Stimulated activated CD4-positive, alpha-beta T cell treated with anti-CD3 and anti-CD28 coated beads, TNF-alpha, amount 100 ng/mL, for 1 hour (primary cell): ENCODE measurements at places on chromosomes 1 and 21.

GRCh38 chr1:67489643-67490042 is 59.4 kb upstream of the SERBP1 start:
- DNase-seq = no peak

- DNase-seq = no peak
These were observed 140.2 kb upstream of the SGIP1 start for GRCh38 chr1:66393586-66394287.

GRCh38 chr1:150008699-150009098 is 1.8 kb downstream of the OTUD7B start:
- DNase-seq = no peak

GRCh38 chr1:87155648-87156047 is 173.0 kb upstream of the LMO4 start:
- DNase-seq = no peak

DNA sequence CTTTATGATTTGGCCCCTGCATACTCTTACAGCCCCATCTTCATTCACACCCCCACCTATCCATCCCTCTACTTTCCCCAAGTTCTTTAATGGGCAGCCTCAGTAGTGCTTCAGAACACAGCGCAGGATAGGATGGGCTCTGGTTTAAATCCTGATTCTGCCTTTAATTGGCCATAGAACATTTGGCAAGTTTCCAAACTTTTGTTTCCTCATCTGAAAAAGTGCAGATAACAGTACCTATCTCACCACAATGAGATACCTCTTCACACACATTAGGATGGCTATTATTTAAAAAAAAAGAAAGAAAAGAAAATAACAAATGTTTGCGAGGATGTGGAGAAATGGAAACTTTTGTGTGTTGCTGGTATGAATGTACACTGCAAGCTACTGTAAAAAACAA is 142.5 kb upstream of the VANGL1 start:
- DNase-seq = no peak

DNA sequence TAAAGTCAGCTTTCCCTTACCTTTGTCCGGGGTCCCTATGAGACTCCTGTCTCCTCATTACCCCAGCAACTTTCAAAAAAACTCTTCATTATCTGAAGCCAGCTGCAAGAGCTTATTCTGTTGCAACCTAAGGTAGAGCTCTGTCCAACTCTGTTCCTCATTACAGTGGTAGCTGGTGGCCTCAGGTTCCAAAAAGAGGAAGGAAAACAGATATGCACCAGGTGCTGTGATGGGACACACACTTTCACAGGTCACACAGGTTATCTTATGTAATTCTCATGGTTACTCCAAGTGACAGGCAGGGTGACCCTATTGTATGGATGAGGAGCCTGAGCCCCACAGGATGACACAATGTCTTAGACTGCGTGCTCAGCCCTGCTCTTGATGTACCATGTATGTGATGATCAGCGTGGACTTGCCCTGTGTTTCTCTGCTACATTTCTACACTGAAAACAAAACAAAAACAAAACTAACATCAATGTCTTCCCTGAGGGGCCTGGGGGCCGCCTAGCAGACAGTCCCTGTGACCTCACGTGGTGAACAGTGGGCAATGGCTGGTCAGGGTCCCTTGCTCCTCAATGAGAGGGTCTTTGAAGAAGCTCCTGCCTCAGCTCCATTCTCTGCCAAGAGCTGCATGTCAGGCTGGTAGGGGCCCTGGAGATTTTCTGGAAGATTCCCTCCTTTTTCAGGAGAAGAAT is 9.7 kb upstream of the TENT5C start:
- DNase-seq = no peak

DNA sequence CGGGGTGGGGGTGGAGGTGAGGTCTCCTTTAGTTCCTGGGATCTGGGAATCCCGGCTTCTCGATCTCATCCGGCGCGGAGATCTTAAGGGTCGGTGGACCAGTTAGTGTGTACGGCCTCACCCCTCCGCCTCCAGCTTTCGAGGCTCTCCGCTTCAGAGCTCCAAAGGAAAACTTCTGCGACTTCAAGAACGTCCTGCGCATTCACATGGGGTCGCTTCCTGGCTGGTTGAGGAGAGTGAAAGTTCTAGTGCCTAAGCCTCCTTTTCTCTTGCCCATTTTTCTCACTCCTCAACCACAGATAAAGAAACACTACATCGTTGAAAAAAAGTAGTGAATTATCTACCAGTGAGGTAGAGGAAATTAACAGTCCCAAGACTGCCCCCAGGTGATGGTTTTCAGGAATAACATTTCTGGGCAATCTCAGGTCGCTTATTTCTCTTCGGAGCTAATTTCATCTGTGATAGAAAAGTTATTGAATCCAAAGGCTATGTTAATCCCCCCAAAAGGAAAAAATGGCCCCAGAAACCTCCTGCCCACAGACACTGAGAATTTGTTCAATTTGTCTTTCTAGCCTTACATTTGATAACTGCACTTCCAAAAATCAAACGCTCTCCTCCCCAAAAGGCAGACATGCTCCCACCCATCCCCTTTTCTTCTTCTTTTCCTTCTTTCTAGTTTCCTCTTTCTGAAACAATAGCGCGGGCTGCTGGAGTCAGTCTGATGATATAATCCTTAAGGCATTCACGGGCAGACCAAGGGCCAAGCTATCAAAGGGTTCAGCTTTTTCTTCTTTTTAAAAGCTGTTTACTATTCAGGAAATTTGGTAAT is 20.6 kb upstream of the TBX15 start:
- no peak for DNase-seq

GRCh38 chr1:197027359-197027758 is 39.7 kb downstream of the F13B start:
- no peak for DNase-seq

DNA sequence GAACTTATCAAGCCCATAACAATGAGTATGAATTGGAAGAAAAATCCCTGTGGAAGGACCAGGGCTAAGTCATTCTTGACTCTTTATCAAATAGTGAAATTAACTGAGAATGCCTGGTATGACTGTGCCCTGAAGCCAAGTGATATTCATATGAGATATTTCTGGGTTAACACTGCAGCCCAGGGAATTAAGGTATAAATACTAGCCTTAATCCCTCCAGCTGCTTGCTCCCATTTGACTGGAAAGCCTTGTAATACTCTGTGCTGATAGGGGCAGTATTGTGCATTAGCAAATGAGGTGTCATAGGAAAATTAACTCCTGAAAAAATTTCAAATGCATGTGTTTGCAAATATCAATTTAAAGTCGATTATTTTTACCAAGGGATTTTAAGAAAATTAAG is 568.8 kb downstream of the LMO4 start:
- no peak for DNase-seq

DNA sequence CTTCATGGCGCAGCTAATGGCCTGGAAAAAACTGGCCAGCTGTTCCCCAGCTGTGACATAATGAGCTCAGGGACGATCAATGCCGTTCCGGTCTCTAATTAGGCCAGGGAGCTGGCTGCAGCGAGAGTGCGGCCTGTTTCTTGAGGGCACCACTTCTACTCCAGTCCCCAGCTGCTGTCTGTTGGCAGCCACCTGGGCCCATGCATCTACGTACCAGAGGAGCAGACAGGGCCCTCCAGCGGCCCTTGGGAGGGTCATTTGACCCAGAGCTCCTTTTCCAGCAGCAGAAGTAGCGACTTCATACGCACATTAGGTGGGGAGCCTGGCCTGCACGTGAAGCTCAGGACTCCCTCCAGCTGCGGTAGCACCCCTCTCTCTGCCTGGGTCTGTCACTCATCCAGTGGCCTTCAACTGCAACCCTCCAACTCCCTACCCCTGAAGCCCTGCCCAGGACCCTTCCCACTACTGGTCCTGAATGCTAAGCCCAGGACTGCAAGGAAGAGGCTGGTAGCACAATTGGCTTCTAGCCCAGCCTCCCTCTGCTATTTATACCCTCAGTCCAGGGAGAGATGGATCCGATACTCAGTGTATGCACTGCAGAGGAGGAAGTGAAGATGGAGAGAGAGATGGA is 9.1 kb upstream of the GPR61 start:
- no peak for DNase-seq

- DNase-seq = no peak
These were observed 101.9 kb downstream of the PLPP3 start for GRCh38 chr1:56477164-56478111.

DNA sequence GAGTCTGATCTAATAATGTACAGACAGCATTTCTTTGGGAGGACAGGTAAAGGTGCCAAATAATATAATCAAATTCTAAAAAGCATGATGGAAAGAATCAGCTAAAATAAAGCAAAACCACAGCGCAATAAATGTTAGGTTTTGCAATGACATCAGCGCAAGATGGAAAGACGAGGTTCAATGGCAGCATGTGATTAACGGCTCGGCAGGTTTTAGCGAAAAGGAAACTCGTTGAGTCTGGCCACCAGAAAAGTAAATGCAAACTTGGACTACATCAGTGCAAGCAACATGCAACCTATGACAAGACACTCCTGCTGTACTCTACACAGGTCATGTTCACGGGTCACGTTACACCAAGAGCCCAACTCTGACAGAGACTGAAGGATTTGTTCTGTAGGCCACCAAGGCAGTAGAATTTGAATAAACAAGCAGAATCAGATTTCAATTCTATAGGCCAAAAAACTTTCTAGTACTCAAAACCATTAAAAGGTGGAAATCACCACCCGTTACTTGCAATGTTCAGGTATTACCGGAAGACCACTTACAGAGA is 4.5 kb downstream of the SIPA1L2 start:
- DNase-seq = no peak

DNA sequence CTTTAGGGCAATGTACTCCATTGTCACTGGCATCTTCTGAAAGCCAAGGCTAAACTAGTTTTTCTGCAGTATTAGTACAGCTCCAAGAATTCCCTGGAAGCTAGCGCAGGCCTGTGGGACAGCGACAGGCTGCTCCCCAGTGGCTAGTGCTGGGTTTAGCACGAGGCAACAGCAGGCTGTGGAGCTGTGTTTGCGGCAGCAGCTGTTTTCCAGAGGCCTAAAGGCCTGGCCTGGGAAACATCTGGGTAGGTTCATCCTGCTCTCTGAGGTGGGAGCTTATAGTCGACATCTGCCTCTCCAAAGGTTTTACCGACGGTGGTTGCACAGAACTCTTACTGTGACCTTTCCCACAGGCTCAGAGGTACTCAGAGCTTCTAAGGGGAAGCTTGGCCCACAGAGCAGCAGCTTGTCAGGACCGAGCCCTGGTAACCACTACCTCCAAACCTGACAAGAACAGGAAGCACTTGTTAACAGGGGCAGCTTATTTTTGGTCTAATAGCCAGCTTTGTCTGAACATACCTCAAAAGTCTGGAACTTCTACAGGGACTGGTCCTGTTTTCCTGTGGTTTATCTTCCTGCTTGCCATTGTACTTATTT is 17.2 kb downstream of the CC2D1B start:
- no peak for DNase-seq

DNA sequence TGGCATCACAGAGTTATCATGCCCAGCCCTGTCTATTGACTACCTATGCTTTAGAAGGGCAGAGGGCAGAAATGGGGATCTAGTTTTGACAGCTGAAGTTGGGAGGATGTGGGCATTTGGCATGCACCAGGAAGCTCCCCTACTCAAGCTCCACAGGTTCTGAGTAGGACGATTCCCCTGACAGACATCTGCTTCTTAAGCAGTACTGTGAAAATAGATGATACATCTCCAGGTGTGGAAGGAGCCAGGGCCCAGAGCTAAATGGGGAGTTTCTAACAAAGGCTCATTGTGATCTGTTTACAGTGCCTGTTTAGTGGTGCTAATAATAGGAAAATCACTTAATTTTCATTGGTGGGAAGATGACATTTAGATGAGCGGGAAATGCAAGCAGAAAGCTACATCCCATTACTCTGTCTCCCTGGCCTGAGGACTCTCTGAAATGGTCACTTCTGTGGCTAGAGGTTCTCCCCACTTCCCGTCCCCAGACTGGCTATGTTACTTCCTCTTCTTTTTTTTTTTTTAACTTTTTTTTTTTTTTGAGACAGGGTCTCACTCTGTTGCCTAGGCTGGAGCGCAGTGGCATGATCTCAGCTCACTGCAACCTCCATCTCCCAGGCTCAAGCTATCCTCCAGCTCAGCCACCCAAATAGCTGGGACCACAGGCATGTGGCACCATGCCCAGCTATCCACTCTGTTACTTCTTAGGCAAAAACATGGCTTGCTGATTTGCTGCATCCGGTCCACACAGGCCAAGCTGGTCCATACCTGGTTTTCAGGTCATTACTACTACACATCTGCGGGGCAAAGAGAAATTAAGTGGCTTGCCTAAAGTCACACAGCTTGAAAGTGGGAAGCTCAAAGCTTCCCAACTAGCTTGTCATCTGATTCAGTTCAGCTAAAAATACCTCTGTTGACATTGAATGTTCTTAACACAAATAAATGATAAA is 23.2 kb upstream of the CNIH3 start:
- no peak for DNase-seq

DNA sequence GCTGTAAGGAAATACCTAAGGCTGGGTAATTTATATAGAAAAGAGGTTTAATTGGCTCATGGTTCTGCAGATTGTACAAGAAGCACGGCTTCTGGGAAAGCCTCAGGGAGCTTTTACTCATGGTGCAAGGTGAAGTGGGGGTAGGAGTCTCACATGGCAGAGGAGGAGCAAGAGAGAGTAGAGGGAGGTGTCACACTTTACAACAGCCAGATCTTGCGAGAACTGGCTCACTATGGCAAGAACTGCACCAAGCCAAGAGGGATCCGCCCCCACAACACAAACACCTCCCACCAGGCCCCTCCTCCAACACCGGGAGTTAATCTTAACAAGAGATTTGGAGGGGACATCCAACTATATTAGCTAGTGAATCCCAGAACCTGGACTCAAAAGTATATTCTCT is 135.4 kb upstream of the SOD1 start:
- DNase-seq = no peak

- DNase-seq = no peak
These were observed 52.3 kb upstream of the RAP1GAP start for GRCh38 chr1:21721295-21721985.

DNA sequence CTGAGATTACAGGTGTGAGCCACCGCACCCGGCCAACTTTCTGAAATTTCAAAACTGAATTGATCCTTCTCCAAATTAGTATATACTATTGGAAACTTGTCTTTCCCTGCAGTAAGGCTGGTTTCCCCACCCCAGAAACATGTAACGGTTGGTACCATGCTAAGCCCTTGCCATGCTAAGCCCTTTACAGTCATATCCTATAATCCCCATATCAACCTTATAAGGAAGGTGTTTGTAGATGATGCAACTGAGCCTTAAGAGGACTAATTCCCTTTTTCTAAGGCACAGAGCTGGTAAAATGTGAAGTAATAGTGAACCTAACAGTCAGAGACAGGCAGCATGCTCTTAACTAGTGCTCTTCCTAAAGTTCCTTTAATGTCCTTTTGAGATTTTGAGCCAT is 413.7 kb downstream of the DISC1 start:
- no peak for DNase-seq
